Progenitor cell of endocrine pancreas (in vitro differentiated cells): ENCODE measurements at places on chromosomes 12 and 14.

DNA sequence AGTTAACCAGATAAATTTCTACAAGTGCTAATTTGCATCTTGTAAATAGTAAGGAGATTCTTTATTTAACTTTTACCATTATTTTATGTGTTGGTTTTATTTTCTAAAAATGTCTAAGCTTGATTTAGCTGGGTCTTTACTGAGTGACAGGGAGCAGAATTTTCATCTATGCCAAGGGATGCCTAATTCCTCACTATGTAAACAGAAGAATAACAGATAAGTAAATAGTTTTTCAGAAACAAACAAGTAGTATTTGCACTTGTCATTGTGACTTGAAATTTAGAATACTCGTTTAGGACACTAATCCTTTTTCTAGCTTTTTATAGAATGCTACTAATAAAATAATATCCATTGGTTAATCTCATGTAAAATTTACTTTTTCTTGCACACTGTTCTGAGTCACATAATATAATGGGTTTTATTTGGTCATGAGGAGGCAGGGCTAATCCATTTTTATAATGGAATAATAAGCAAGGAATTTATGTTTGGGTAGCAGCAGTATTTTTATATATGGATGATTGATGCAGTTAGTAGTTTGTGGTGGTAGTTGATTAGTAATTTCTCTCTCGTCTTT is 746.5 kb downstream of the SLC6A15 start:
- DNase-seq = no peak

- no peak for DNase-seq
Observed at GRCh38 chr12:96456265-96456974, 33.0 kb upstream of the CFAP54 start.

- DNase-seq = no peak
Observed at GRCh38 chr12:93348575-93349435, 28.9 kb upstream of the NUDT4 start.

DNA sequence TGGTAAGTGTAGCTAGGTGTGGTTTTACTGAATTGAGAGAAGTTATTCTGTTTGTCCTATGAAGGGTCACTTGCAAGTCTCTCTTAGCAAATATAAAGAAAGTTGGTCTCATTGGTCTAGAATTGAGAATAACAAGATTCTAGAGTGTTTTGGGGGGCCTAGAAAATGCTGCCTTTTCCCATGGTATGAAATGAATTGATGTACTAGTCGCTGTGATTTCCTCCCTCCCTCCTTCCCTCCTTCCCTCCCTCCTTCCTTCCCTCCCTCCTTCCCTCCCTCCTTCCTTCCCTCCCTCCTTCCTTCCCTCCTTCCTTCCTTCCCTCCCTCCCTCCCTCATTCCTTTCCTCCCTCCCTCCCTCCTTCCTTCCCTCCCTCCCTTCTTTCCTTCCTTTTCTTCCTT is 166.7 kb upstream of the RGS6 start:
- no peak for DNase-seq

GRCh38 chr12:113061061-113061694 is 4.6 kb downstream of the DTX1 start:
- DNase-seq = no peak

DNA sequence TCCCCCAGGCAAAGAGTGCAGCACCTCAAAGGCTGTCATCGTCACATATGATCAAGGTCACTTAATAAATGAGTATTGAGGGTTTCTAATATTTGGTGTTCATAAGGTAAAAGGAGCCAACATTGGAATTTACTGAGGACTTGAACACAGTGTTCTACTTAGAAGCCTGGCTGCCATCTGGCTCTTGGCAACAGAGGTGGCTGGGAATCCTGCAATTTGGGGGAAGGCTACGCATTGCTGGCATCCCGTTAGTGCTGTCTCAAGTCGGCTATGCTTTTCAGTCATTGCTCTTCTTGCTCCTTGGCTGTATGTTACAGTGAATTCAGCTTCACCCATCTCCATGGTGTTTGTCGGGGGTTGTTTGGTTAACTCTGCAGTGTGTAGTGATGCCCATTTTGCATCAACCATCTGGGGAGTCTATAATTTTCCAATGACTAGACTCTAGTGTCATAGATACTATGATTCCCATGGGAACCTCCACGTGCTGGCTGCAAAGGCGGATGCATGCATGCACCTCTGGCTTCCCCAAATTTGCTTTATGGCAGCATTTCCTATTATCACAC is 12.9 kb upstream of the SLC24A4 start:
- no peak for DNase-seq

GRCh38 chr12:4036671-4037271 is 163.6 kb upstream of the PARP11 start:
- no peak for DNase-seq

GRCh38 chr12:13084898-13085640 is 18.4 kb downstream of the GSG1 start:
- DNase-seq = no peak

DNA sequence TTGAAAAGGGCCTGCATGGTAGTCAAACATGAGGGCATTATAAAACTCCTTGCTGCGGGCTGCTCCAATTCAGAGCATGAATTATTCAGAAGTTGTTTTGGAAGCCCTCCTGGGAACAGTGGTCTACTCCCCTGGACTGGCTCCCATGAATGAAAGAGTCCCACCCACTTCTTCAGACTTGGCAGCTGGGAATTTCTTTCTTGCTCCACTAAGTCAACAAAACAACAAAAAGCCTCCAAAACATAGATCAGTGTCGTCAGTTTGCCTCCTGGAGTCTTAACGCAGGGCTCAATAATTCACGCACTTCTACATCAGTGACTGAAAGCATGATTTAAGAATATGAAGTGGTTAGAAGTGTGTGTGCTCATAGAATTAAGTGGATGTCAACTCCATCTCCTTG is 37.9 kb downstream of the AKAP6 start:
- no peak for DNase-seq

- no peak for DNase-seq
Observed at GRCh38 chr12:108645686-108646599, 12.2 kb upstream of the SELPLG start.

DNA sequence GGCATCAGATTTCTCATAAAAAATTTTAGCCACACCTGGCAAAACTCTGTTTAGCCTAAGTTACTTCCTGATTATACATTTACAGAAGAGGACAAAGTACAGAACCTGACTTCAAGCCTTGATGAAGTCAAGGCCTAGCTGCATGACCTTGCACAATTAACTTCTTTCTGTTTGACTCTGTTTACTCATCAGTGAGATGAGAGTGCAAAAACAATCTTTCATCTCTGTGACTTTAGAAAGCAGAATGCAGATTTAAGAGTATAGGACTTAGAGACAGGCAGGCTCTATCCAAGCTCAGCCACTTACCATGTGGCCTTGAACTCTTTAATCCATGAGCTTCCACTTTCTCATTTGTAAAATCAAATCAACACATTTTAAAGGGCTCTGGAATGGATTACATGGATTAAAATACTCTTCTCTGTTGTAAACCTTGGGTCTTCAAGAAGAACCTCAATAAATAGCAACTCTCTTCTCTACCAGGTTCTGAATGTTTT is 1178.9 kb downstream of the FLRT2 start:
- no peak for DNase-seq

DNA sequence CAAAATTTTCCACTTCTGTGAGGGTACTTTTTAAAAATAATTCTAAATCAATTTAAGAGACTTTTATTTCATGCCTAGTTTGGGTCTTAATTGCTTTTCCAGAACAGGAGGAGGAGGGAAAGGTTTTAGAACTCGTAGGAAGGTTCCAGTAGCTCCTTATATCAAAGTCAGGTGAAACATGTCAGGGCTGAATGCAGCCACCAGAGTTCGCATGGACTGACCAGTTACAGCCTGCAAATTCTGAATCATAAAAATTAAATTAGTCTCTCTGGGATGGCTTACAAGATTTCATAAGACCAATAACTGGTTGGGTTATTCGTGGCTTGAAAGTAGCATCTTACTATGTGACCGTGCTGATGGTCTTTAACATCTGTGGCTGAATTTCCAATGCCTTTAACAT is 397 bp downstream of the BDKRB1 start:
- DNase-seq = no peak

DNA sequence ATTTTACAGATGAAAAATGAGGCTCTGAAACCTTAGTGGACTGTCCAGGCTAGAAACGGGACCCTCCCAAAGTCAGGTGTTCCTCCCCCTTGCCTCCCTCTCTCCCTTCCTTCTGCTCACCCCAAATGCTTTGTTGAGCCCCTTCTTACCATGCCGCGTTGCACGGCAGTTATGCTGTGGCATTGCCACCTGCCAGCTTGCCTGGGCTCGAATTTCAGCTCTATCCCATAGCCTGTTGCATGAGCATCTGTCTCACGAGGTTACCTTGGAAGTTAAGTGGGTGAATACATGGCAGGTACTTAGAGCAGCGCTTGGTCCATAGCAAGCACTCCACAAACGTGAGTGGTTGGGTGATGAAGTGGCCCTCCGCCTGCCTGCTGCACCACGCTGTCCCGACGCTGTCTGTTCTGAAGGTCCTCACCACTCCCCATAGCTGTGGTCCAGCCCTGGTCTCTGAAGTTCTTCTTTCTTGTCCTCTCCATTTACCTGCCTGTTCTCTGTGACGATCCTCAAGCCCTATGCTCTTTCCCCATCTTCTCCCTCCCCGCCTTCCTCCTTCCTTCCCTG is 269.9 kb downstream of the CACNA1C start:
- DNase-seq = no peak

DNA sequence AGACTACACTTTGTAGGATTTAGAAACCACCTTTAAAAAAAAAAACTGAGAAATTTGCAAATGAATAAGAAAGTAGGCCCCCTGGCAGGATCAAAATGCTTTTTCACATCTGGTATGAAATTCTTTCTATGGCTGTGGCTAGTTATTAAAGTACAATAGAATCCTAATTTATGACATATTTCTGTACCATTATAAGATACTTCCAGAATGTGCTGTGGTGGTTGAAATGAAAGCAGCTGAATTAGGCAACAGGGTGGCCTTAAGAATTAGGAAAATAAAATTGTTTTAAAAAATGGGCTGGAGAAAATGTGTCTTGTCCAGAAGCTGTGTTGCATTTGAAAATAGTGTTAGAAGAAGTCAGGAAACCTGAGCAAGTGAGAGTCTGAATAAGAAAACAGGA is 85.9 kb upstream of the PDE3A start:
- no peak for DNase-seq

GRCh38 chr12:104681012-104681690 is 224.4 kb downstream of the CHST11 start:
- no peak for DNase-seq

DNA sequence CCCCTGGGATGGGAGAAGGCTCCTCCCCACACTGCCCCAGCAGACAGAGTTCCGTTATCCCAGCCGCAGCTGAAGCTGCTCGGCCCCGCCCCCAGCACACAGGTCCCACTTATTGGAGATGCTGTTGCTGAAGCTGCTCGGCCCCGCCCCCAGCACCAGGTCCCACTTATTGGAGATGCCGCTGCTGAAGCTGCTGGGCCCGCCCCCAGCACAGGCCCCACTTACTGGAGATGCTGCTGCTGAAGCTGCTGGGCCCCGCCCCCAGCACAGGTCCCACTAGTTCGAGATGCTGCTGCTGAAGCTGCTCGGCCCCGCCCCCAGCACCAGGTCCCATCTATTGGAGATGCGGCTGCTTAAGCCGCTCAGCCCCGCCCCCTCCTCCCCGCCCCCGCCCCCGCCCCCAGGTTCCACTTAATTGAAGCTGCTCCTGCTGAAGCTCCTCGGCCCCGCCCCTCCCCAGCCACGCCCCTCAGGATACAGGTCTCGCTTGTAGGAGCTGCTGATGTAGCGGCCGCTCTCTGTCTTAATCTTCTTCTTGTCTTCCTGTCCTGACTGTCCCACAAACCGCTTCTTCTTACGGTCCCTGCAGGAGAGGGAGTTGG is 12.0 kb downstream of the CFAP73 start:
- DNase-seq = no peak

DNA sequence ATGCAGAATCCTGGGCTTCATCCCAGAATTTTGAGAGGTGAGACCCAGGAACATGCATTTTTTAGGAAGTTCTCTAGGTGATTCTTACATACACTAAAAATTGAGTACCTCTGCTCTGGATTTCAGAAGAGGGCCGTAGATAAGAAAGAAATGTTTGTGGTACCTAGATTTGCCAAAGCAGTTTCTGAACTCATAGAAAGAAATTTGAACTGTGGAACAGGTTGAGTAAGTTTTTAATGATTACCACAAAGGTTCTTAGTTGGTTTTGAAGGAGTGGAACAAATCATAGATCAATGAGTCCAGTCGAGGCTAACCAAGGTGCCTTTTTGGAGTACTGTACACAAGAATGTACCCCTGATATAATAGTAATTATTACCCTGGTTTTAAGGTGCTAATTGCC is 24.9 kb downstream of the TTLL5 start:
- DNase-seq = no peak

GRCh38 chr12:52439845-52440244 is 5.7 kb upstream of the KRT75 start:
- no peak for DNase-seq

- DNase-seq = no peak
Observed at GRCh38 chr14:85344847-85345570, 184.9 kb upstream of the FLRT2 start.

DNA sequence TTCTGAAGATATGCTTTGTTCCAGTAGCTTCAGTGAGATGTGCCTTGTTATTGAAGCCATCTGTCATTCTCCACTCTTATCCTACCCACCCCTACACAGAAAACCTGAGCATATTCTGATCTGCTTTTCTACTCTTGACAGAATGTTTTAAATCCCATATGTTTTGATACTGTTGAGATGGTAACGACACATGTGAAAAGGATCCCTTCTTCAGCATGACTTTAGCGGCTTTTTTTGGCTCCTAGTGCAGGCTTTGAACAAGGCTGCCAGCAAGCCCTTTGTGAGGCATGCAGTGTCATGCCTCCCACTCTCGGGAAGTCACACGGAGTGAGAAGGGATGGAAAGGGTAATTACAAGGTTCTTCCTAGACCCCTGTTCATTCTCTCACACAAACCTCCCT is 228.8 kb upstream of the RGS6 start:
- no peak for DNase-seq

DNA sequence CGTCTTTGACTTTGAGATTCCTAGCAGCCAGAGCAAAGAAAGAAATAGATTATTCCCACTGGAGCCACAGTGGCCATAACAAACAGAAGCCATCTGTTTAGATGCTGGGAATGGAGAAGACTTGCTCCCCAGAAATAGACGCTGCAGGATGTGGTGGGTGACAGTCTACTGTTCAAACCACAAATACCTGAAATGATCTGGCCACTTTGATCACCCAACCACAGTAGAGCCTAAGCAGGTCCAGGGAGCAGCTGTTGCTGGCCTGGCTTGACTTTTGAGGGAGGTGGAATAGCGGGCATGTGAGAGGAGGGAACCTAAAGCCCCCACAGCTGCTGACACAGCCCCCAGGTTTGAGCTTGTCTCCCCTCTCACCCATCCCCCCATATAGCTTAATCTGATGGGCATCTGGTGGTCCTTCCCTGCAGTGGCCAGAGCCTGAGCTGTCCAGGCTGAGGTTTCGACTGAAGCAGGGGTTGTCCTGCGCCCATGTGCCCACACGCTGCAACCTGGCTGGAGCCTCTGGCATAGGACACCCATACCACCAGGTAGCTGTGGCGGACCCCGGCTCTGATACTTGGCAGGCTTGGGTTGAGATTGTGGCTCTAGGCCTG is 38.7 kb downstream of the SH2B3 start:
- no peak for DNase-seq

- DNase-seq = no peak
Observed at GRCh38 chr12:72869024-72869423, 596.9 kb downstream of the TRHDE start.
